ENCODE measurements at places on chromosomes 4 and X.

DNA sequence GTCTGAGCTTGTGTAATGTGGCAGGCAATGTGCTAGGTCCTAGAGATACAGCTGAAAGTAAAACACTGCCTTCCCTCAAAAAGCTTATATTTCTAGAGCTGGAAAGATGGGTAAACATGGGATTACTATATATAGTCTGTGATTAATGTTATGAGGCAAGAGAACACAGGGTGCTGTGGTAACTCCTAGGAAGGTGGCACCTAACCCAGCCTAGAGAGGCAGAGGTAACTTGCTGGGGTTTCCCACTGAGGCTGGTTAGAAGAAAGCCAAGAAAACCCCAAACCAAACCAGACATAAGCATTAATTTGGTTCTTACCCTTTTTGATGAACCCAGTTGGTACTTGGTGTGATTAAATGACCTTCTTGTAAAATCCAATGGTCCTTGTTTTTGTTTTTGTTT lies 315.0 kb downstream of the PPP1R2C start:
- no peak for DNase-seq

DNA sequence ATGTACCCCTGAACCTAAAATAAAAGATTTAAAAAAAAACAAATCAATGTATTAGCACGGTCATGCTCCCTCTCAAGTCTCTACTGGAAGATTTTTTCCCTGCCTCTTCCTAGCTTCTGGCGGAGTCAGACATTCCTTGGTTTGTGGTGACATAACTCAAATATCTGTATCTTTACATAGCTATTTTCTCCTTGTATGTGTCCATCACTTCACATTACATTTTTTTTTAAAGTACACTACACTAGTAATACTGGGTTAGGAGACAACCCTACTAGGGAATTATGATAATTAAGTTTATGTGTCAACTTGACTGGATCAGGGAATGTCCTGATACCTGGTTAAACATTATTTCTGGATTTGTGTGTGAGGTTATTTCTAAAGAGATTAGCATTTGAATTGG lies 1197.9 kb downstream of the TECRL start:
- DNase-seq: no peak

GRCh38 chrX:107146670-107147069 lies 28.0 kb upstream of the RBM41 start:
- DNase-seq: no peak

DNA sequence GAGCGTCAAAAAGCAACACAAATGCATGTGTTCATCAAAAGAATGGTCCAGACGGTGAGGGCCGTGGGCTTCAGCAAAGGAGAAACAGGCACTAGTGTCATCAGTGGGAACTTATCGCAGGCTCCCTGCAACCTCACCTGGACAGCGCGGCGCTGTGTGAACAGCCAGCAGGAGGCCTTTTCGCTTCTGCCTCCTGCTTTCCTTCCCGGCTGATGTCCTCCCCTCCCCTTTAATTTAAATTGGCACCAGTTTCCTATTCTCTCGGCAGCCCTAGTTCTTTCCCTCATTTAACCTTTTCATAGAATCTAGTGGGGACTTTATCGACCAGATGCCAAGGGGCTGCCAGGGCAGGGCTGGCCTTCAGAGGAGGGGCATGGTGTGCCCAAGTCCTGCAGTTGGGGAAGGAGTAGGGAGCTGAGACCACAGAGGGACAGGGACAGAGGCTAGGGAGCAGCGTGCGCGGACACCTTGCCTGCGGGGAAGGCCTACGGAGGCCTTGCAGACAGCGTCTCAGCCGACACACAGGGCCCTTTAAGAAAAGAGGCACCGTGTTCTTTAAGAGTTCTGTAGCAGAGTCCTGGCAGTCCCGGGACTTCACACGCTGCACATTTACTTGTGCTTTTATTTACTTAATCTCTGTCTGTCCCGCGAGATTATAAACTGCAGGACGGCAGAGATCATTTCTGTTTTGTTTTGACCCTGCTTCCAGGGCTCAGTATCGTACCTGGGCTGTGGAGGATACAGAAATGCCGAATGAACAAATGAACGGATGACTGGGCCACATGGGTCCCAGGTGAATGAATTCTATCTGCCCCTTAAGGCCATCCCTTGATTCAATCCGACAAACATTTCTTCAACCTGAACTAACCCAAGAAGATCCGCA lies 8.4 kb upstream of the SORBS2 start:
- DNase-seq: no peak

- no peak for DNase-seq
Observed at GRCh38 chr4:135281230-135281629, 1079.6 kb upstream of the PABPC4L start.

DNA sequence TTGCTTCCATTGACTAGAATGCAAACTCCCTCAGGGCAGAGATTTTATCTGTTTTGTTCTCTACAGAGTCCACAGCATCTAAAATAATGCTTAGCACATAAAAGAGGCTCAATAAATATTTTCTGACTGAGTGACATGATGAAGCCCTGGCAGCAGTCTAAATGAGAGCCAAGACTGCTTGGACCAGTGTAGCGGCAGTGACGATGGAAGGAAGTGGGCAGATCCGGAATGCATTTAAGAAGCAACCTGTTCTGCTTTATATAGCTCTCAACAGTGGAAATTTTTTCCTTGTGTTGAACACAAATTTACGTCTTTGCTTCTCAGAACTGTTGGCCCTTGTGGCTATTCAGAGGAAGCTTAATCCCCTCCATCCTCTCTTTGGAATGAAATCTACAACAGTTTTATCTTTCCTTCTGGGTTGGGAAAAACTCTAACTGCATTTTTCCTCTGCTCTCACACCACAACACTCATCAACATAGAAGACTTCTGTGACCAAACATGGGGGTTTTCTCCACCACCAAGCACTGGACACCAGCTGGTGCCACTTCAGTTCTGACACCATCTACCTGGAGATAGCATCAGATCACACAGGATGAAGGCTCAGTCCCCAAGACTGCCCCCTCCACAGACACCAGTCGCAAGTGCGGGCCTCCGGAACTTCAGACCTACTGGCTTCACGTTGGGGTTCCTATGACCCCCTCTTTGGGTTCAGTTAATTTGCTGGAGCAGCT lies 7.0 kb upstream of the BEND4 start:
- DNase-seq: no peak

DNA sequence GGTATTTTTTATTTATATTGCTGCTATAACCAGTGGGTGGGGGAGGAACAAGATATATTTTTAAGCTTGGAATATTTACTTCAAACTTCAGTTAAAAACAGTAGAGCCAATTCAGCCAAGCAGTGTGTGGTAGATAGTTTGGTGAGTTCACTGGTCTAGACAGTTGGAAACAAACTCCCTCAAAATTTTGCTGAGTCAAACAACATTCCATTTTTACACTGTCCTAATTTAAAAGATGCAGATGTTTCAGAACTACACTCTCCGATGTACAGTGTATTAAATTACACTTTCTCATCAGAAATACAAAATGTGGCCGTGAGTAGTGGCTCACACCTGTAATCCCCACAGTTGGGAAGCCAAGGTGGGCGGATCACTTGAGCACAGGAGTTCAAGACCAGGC lies 23.3 kb downstream of the PRKX start:
- DNase-seq: no peak

DNA sequence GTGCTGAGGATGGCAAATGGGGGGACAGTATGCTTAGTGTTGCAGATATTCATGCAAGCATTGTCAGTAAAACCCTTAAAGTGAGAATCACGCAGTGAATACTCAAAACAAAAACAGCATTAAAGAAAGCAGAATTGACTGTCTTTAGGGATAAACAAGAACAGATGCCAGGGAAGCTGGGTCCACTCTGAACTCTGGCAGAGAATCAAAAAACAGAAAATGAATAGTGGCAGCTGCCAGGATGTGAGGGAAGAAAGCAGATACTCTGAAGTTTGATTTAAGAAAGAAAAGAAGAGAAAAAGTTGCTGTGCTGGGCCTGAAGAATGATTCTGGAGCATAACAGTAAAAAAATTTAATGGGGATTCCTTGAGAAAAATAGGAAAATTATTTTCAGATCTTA lies 131.5 kb downstream of the GABRA2 start:
- DNase-seq: no peak

DNA sequence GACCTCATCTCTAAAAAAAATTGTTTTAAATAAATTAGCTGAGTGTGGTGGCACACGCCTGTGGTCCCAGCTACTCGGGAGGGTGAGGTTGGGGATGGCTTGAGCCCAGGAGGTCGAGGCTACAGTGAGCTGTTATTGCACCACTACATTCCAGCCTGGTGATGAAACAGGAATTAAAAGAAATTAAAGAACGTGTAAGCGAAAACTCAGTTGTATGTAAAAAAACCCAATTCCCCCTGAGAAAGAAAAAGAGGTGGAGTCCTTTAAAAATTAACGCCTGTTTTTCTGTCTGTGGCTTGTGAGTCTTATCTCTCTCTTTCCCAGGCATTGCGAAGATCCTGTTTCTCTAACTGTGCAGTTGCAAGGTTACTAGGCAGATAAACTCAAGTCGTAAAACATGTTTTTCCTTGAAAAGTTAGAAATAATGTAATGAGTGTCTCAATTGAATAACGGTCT lies 22.1 kb downstream of the EPGN start:
- no peak for DNase-seq

GRCh38 chr4:73066928-73067327 lies 2.6 kb downstream of the COX18 start:
- no peak for DNase-seq

- DNase-seq: no peak
Observed at GRCh38 chr4:75741027-75741426, 16.6 kb downstream of the USO1 start.

DNA sequence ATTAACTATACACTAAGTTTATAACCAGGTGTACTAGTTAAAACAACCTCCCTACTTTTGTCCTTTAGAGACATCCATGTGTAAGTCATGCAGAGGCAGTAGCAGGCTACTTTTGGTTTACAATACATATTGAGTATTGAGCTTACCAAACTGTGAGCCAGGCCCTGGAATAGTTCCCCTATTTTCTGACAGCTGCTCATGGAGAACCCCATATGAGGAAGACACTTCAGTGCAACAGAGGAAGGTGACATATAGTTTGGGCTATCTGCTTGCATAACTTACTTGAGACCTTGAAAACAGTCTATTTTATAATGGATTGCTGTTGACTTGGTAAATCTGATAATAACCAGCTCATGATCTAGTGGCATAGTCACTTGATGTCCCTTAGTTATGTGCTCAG lies 190.5 kb downstream of the SH3BGRL start:
- no peak for DNase-seq

GRCh38 chrX:119981286-119982070 lies 37.9 kb upstream of the NKAP start:
- DNase-seq: no peak

DNA sequence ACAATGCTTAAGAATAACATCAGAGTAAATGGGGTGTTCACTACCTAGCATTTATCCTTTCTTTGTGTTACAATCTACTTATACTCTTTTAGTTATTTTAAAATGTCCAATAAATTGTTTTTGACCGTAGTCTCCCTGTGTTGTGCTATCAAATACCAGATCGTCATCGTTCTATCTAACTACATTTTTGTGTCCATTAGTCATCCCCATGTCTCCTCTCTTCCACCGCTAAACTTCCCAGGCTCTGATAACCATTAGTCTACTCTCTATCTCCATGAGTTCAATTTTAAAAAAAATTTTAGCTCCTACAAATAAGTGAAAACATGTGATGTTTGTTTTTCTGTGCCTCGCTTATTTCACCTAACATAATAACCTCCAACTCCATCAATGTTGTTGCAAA lies 381.9 kb downstream of the PRDM5 start:
- no peak for DNase-seq

GRCh38 chr4:140829825-140830224 lies 73.6 kb upstream of the TBC1D9 start:
- no peak for DNase-seq

GRCh38 chr4:119597377-119597776 lies 31.2 kb downstream of the PDE5A start:
- DNase-seq: no peak

GRCh38 chr4:112386071-112386470 lies 88.9 kb downstream of the ALPK1 start:
- DNase-seq: no peak

GRCh38 chr4:168139336-168139735 lies 47.0 kb downstream of the ANXA10 start:
- no peak for DNase-seq

DNA sequence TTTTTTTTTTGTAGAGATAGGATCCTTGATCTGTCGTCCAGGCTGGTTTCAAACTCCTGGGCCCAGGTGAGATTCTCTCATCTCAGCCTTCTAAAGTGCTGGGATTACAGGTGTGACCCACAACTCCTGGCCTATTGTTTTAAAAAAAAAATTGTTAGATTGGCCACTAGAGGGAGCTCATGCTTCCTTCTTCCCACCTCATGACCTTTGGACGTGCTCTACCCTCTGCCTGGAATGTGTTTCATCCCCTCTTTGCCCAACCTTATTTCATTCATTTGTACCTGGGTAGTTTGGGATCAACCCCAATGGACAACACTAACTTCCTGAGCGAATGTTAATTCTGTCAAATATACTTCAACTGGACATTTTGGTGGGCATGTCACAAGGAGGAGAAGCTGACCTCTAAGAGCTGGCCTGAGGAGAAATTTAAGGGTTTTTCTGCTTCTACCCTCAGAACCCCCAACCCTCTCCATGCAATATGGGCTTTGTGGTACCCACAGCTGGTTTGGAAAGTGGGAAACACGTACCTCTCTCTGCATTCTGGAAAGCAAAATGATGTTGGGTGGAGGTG lies 6.4 kb downstream of the PPEF2 start:
- no peak for DNase-seq

- DNase-seq: no peak
Observed at GRCh38 chr4:107060388-107060787, 24.3 kb upstream of the DKK2 start.

DNA sequence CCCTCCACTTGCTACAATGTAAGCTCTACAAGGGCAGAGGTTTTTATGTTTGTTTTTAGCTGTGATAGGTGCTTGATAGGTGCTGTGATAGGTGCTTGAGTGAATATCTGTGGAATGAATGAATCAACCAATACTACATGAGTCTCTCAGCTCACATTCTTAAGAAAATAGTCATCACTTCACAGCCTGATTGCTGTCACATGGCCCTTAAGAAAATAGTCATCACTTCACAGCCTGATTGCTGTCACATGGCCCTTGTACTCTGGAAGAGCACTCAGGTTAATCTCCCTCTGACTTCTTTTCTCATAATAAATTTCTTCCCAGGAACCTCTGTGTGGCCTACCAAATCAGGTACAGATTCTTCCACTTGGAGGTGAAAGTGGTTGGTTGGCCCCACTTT lies 335.2 kb downstream of the TENM3 start:
- DNase-seq: no peak

DNA sequence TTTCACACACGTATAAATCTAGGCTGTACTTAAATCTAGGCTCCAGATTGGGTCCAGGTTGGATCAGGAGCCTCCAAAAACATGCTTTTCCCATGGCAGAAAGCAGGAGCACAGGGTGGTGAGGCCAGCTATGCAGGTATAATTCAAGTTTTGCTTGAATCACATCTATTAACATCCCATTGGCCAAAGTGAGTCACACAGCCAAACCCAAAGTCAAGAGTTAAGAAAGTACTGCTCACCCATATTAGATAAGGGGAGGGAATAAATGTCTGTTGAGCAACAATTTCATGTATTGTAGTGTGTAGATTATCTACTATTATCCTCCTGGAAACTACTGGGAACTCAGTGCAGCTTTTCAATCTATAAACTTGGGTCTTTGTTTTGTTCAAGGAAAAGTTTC lies 12.8 kb downstream of the SUPT20HL2 start:
- no peak for DNase-seq
